Endothelial cell (in vitro differentiated cells): ENCODE measurements at places on chromosomes 6 and 20.

DNA sequence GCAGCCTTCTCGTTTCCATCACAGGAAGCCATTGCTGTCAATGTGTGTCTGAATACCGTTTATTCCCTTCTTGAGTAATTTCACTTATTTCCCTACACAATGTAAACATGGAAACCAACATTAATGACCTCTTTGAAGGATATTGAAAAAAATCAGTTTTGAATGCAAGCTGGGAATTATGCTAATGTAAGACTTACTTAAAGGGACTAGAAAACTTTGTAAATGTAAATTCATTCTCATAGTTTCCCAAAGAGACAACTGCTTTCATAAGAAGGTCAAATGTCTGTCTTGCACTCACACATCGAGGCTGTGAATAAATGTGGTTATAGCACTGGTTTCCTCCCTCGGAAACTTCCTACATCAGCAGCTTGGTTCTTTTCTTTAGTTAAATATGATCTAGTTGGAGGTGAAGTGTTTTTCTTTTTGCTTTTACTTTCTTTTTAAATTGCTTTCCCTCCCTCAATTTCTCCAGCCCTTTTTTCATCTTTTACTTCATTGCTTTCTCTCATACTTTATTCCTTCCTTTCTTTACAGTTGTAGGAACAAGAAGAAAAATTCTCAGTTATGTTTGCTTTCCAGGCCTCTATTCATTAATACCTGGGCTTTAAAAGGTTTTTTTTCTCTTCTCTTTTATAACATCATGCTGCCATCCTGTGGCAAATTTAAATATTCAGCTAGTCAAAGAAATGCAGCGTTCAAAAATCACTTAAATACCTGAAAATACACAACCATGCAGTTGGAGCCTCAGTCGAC, 108.3 kb downstream of the TNFAIP3 start:
- no peak for DNase-seq
- no peaks in the 10 kb centered on the region for H3K36me3 ChIP-seq
- H3K27me3 ChIP-seq = peaks cover 1% of the 10 kb centered on the region
- peaks cover 7% of the 10 kb centered on the region for H3K4me1 ChIP-seq
- H3K4me3 ChIP-seq = no peak overlapping the region

DNA sequence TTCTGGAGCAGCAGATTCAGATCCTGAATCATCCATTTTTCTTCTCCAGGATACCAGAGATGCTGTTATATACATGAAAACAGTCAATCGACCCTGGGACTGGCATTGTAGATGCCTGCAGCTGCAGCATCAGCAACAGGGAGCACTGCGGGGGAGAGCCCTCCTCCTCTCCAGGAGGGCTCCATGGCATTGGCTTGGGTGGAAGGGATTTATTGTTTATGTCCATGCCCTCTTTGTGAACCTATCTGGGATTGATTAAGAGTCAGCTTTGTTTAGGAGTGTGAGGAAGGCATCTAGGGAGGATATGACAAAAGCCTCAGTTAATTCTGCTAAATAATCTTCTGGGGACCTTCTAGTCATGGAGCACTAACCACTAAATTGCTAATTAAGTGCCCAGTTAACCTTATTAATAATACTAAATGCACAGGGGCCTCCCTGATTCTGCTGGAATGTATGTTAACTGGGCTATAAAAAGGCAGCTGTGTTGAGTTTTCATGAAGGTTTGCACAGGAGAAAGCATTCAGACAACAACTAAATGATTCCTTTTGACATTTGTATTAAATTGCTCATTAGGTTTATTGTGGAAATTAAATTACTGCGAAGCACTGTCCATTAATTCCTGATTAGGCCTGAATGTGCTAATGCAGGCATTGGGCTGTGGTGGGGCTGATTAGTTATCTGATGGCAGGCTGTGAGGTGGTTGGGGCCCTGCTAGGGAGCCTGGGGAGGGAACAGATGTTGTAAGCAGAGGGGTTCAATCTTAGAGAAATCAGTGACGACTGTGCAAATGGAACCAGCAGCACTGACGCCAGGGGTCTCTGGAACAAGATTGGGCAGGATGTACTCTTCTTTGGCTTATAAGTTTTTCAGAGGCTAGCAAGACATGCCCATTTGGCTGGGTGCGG, 57.6 kb downstream of the IMPG1 start:
- H3K36me3 ChIP-seq = no peaks in the 10 kb centered on the region
- H3K4me3 ChIP-seq = no peak overlapping the region
- no peaks in the 10 kb centered on the region for H3K4me1 ChIP-seq
- DNase-seq = no peak
- peaks cover 2% of the 10 kb centered on the region for H3K27me3 ChIP-seq

DNA sequence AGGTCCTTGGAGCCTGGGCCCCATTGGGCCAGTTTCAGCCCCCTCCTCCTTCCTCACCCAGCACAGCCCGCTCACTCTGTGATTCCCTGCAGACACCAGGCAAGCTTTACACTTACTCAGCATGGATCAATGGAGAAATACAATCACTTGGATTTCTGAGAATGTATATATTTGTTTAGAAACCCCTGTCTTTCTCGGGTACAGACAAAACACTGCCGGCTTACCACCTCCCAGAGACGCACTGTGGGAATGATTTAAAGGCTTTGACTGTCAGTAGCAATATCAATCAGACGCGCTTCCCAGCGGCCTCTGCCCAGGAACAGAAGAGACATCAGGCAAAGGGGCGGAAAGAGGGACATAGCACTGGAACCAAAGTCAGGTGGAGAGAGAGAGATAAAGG, 186.5 kb downstream of the MAFB start:
- no peak overlapping the region for H3K4me3 ChIP-seq
- H3K27me3 ChIP-seq = no peaks in the 10 kb centered on the region
- no peak for DNase-seq
- H3K27ac ChIP-seq = no peak overlapping the region
- H3K4me1 ChIP-seq = peaks cover 3% of the 10 kb centered on the region
- no peaks in the 10 kb centered on the region for H3K36me3 ChIP-seq

DNA sequence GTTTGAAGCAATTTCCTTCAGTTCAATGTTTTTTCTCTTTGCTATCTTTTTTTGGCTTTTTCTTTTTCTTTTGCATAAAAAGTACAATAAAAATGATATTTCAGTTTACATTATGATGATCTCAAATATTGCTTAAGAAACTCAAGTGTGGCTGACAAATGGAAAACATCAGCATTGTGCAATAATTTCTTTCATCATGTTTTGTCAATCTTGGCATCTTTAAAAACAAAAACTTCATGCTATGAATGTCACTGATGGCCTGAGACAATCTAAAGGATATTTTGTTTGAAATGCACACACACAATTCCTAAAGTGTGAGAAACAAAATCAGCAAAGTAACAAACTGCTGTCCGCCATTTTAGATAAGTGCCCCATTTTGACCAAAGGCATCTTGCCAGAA, 13.9 kb upstream of the MTCL3 start:
- H3K4me1 ChIP-seq = peaks cover 7% of the 10 kb centered on the region
- H3K36me3 ChIP-seq = no peaks in the 10 kb centered on the region
- DNase-seq = no peak
- H3K27ac ChIP-seq = no peak overlapping the region

- H3K4me1 ChIP-seq = no peaks in the 10 kb centered on the region
- no peak overlapping the region for H3K27ac ChIP-seq
- no peaks in the 10 kb centered on the region for H3K27me3 ChIP-seq
- H3K36me3 ChIP-seq = no peaks in the 10 kb centered on the region
- no peak for DNase-seq
These were observed 13.9 kb upstream of the TTPAL start for GRCh38 chr20:44461803-44462174.

DNA sequence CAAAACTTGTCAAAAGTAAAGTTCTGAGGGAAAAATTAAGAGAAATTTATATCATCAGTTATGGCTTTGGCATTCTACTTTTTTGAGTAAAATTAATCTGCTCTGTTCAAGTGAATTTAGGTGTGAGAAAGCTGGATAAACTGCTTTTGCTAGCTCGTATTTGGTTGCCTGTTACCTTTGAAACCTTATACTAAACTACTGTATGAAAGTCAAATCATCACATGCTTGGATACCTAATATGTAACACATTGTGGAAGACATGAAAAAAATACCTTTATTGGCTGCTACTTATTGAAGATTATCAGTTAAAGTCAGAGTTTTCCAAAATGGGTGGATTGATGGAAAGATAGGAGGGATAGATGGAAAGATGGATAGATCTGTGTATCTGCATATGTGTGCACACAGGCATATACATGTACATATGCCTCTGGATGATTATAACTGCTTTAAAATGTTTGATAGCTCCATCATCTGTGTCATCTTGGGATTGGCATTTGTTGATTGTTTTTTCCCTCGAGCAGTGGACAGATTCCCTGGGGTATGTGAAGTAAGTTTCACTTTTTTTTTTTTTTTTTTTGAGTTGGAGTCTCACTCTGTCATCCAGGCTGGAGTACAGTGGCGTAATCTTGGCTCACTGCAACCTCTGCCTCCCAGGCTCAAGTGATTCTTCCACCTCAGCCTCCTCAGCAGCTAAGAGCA, 24.3 kb downstream of the SCAF8 start:
- H3K27ac ChIP-seq = no peak overlapping the region
- peaks cover 15% of the 10 kb centered on the region for H3K4me1 ChIP-seq
- H3K4me3 ChIP-seq = no peak overlapping the region
- no peaks in the 10 kb centered on the region for H3K36me3 ChIP-seq
- H3K27me3 ChIP-seq = no peaks in the 10 kb centered on the region

GRCh38 chr20:63775096-63775978, 35.8 kb downstream of the SLC2A4RG start:
- H3K4me3 ChIP-seq = peak overlapping the region; percentile 42
- H3K4me1 ChIP-seq = peaks cover 9% of the 10 kb centered on the region
- peak; percentile 86 for DNase-seq
- peaks cover 11% of the 10 kb centered on the region for H3K27me3 ChIP-seq

- H3K4me3 ChIP-seq = no peak overlapping the region
- H3K27me3 ChIP-seq = no peaks in the 10 kb centered on the region
- no peak for DNase-seq
- H3K36me3 ChIP-seq = no peaks in the 10 kb centered on the region
- H3K27ac ChIP-seq = no peak overlapping the region
These were observed 89.8 kb downstream of the EYA2 start for GRCh38 chr20:46984405-46984804.

- peak overlapping the region; percentile 92 for H3K27ac ChIP-seq
- H3K4me1 ChIP-seq = peaks cover 18% of the 10 kb centered on the region
- peak; percentile 74 for DNase-seq
These were observed 63.6 kb downstream of the GTF2H5 start for GRCh38 chr6:158231551-158232315.

DNA sequence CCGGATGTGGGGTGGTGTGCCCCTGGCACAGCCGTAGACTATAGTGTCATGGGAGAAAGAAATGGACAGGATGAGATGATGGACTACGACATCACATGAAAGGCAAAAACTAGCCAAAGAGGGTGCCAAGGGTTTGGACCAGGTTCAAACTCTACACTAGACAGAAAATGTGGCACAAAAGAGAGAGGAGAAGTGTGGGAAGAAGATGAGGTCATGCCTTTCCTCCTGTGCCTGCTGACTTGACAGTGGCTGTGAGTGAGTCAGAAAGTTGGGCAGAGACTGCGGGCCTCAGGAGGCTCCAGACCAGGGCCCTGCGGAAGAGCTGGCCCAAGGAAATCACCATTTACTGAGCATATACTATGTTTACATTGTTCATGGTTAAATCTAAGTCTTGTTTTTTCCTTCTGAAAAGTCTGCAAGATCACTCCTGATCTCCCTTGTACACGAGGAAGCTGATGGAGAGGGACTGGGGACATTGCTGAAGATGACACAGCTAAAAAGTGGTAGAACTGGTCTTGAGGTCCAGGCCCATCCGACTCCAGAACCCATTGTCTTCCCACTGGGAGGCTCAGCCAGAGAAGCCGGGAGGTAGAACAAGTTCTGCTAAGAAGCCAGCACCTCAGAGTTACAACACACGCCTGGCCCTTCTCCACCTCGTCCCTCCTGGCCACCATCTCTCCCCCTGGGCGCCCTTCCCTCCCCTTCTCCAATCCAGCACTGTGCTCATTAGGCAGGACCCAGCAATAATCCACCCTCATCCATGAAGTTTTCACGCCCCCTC, 35.6 kb downstream of the CNKSR3 start:
- no peak for DNase-seq
- H3K27me3 ChIP-seq = peaks cover 4% of the 10 kb centered on the region
- H3K27ac ChIP-seq = no peak overlapping the region
- H3K4me3 ChIP-seq = no peak overlapping the region
- peaks cover 14% of the 10 kb centered on the region for H3K4me1 ChIP-seq
- peaks cover 7% of the 10 kb centered on the region for H3K36me3 ChIP-seq

GRCh38 chr20:36865076-36865860, 10.7 kb upstream of the TLDC2 start:
- H3K27me3 ChIP-seq = peaks cover 16% of the 10 kb centered on the region
- DNase-seq = no peak
- H3K4me1 ChIP-seq = peaks cover 12% of the 10 kb centered on the region

DNA sequence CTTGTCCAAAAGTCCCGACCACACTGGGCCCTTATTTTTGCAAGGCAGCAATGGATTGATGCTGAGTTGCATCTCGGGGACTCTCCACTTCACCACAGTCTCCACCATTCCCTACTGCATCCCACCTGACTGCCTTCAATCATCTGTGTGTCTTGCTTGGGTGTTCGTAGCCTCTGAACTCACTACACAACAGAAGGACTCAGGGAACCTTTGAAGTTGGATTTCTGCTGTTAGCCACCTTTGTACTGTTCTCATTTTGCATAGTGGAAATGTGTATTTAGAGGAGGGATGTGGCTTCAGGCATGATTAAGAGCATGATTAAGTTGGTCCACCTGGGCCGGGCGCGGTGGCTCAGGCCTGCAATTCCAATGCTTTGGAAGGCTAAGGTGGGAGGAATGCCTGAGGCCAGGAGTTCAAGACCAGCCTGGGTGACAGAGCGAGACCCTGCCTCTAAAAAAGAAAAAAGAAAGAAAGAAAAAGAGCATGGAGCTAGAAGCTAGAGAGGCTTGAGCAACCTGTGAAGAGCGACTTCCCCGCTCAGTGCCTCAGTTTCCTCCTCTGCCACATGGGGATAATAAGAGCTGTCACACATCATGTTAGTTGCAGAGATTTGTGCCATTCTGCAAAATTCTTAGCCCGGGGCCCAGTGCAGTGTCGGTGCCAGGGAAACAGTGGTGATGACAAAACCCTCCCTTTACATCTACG, 121.3 kb upstream of the PTPN1 start:
- no peak for DNase-seq
- no peaks in the 10 kb centered on the region for H3K36me3 ChIP-seq
- H3K27ac ChIP-seq = no peak overlapping the region
- H3K27me3 ChIP-seq = peaks cover 9% of the 10 kb centered on the region
- no peak overlapping the region for H3K4me3 ChIP-seq

DNA sequence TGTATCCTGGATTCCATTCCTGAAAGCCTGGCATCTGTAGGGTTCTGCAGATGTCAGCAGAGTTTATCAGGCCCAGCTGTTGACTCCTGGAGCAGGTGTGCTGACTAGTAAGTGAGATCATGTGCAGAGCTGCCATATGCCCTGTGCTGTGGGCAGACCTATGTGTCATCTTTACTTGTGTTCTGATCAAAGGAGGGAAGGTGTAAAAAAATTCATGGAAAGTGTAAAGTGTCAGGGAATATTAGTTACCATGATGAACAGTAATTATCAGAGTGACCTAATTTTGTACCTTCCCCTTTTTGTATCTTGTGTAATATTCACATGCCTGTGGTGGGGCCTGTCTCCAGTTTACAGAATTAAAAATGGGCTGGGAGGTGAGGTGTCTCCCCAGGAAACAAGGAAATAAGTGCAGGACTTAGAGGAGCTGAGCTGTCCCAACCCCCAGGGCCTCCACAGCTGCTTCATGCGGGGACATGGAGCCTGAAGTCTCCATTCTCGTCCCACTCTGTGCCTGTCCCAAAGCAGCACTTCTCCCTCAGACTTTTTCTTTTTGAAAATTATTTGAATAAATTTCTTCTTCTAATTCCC, 148.2 kb upstream of the GGTLC1 start:
- no peaks in the 10 kb centered on the region for H3K4me1 ChIP-seq
- peaks cover 1% of the 10 kb centered on the region for H3K27me3 ChIP-seq
- no peak for DNase-seq
- H3K36me3 ChIP-seq = no peaks in the 10 kb centered on the region

GRCh38 chr6:79236711-79237110, 2.2 kb upstream of the HMGN3 start:
- H3K4me1 ChIP-seq = peaks cover 28% of the 10 kb centered on the region
- peaks cover 3% of the 10 kb centered on the region for H3K27me3 ChIP-seq
- no peaks in the 10 kb centered on the region for H3K36me3 ChIP-seq
- DNase-seq = no peak
- no peak overlapping the region for H3K27ac ChIP-seq
